ENCODE measurements at places on chromosomes 1 and 21.

DNA sequence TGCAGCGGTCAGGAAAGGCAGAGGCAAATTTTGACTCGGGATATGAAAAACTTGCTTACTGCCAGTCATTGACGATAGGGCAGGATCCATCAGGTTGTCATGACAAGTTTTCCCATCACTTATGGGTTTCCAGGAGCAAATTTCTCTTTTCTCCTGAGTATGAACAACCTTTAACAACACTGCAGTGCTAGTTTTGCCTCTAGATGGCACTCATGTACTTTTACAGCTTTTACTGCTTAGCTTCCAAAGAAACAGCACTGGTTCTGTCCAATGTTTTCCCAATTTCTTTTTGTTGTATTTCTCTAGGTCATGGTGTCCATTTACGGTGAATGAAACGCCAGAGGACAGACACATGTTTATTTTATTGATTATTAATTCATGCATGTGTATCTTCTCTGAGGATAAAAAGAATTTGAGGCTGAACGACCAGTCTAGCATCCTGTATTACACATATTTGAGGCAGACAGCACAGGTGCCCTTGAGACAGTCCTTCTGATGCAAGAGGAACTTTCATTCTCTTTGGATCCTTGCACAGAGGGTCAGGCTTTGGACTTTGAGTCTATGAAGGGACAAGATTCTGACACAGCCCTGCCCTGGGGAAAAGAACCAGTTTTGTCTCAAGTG lies 112.3 kb upstream of the TRABD2B start:
- DNase-seq, result peak; percentile 61

- DNase-seq, result peak; percentile 70
Measured at GRCh38 chr1:198465201-198466144, 75.0 kb downstream of the ATP6V1G3 start.

- no peak for DNase-seq
Measured at GRCh38 chr1:202680586-202681352, 29.5 kb downstream of the SYT2 start.

GRCh38 chr21:26967062-26967913 lies at the start of gene ADAMTS5:
Gene ADAMTS5 (minus strand): TSS chr21:26967088. CDS start chr21:26966391, 697 bp downstream.
- peak; percentile 69 for DNase-seq

- DNase-seq, result peak; percentile 76
Measured at GRCh38 chr1:98277118-98277517, 356.3 kb upstream of the DPYD start.

- DNase-seq, result peak; percentile 92
Measured at GRCh38 chr1:36285443-36286101, 20.6 kb upstream of the SH3D21 start.

DNA sequence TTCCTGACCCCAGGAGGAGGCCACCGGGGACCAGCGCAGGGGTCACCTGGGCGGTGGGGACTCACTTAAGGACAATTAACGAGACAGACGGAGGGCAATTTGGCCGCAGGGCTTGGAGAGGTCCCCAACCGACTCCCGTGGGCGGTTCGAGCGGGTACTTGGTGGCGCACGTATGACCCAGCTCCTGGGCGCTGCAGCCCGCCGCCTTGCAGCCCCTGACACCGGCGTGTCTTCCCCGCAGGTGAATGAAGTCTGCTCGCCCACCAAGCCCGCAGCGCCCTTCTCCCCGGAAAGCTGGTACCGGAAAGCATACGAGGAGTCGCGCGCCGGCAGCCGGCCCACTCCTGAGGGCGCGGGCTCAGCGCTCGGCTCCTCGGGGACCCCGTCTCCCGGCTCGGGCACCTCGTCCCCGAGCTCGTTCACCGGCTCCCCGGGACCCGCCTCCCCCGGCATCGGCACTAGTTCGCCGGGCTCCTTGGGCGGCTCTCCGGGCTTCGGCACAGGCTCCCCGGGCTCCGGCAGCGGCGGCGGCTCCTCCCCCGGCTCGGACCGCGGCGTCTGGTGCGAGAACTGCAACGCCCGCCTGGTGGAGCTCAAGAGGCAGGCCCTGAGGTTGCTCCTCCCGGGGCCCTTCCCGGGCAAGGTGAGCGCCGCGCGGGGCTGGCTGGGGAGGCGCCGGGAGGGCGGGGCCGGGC lies 1.4 kb downstream of the KIF26B start:
- DNase-seq, result peak; percentile 65

GRCh38 chr1:78831731-78832360 lies 174.7 kb downstream of the ADGRL4 start:
- DNase-seq, result peak; percentile 96

- no peak for DNase-seq
Measured at GRCh38 chr1:36559061-36559460, 76.3 kb upstream of the CSF3R start.

GRCh38 chr1:81305997-81306452 lies 494.7 kb upstream of the ADGRL2 start:
- peak; percentile 54 for DNase-seq

- no peak for DNase-seq
Measured at GRCh38 chr1:65265651-65266351, 43.5 kb upstream of the DNAJC6 start.

DNA sequence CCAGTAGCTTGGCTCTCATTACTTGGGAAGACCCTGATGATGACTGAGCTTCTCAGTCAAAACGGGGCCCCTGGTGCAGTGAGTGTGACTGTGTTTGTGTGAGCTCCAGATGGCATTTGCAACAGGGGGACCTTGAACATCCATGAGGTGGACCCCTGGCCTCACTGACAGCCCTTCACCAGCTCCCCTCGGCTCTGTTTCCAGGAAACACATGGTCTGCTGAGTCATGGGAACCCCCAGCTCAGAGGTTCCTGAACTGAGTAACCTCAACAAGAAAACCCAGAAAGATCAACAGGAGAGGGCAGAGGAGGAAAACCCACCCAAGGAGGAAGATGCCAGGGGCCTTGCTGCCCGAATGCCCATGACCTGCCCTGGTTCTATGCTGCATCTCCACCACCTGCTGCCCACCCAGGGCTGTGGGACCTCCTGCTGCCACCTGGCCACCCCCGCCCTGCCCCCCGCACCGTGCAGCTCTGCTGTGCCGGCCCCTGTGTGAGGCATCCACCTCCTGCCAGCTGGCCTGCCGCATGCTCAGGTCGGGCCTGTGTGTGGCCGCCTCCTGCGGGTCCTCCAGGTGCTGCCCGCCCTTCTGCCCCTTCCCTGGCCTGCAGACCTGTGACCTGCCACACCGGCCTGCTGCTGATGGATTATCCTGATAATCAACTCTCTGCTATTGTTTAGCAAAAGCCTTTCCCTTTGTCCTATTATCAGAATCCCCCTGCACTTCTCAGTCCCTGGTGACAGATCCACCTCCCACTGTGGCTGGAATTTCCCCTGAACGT lies 4.2 kb upstream of the KRTAP12-1 start:
- DNase-seq, result no peak

DNA sequence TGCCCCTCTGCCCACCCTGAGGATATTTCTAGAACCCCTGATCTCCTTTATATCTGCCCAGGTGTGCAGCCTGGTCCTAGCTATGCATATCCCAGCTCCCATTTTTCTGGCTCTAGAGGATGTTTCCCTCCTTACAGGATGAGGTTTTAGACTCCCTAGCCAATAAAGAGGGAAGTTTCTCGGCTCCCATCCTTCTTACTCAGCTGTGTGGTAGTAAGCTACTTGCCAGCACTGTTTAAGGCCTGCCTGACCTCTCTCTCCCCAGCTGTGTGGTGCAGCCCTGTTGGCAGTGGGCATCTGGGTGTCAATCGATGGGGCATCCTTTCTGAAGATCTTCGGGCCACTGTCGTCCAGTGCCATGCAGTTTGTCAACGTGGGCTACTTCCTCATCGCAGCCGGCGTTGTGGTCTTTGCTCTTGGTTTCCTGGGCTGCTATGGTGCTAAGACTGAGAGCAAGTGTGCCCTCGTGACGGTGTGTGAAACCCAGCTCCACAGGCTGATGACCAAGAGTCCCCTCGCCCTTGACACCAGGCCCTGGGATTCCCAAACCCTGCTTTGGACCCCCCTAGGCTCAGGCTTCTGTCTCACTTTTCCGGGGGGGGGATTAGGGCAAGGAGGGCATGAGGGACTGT lies 7.8 kb upstream of the P3R3URF start:
- no peak for DNase-seq

DNA sequence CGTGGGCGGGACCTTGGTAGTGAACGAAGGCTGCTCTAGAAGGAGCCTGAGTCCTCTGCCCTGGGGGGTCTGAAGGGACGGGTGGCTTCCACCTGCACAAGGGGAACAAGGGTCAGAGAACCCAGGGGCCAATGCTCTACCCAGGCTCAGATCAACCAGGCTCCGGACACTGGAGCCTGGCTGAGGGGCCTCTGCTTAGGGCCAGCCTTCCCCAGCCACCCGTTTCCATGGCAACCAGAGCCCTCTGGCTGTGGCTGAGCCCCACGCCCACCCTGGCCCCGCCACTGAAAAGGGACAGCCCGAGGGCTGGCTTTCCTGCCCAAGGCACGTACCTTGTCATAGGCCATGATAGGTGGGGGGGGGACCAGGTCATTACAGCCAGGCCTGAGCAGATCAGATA lies 724.6 kb downstream of the PTPRU start:
- DNase-seq, result no peak

DNA sequence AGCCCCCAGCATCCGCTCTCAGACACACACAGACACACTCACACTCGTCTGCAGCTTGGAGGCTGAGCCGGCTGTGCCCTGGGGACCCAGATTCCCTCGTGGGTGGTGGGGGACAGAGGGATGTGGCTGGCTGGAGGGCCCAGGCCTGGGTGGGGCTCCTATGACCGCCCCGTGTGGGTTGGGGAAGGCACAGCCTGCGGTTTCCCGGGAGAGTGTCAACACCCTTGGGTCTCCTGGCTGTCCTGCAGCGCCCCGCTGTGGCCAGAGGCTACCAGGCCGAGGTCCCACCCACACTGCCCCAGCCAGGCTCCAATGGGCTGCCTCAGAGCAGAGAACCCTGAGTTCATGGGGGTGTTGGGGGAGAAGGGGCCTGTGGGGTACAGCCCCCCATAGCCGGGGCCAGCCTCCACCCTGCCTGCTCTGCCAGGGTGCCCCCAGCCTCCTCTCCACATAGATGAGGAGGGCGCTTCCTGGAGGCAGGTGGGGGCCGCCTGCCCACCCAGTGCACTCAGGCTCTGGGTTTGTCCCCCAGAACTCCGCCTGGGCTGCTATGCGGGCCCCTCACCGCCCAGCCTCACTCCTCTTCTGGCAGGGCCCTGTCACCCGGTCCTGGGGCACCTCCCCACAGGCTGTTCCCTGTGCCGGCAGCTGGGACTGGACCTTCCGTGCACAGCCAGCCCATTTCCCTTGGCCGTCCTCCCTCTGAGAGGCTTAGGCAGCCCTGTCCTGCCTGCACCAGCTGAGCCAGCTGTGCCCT lies at the start of gene TTC34:
Gene TTC34 (minus strand): TSS at position 159 of the 757 bp plus-strand sequence. CDS start 866 bp downstream, outside the sequence.
- DNase-seq, result no peak

GRCh38 chr21:35020436-35020835 lies 28.7 kb downstream of the RUNX1 start:
- DNase-seq, result no peak

- no peak for DNase-seq
Measured at GRCh38 chr1:91124989-91125417, 103.2 kb upstream of the ZNF644 start.

DNA sequence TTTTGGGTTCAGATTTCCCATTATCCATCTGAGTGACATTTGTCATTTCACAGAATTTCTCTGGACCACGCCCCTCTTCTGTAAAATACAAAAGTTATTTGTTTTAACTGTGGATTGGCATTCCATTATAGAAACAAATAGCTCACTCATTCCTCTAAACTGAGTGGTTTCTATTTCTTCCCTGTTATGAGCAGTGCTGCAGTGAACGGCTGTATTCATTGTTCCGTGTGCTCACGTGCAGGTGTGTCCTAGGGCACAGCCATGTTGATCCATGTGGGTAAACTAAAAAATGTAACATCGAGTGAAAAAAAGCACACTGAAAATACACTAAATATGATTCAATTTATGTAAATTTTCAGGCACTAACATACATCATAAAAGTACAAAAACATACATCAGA lies 27.0 kb upstream of the IL12RB2 start:
- no peak for DNase-seq

DNA sequence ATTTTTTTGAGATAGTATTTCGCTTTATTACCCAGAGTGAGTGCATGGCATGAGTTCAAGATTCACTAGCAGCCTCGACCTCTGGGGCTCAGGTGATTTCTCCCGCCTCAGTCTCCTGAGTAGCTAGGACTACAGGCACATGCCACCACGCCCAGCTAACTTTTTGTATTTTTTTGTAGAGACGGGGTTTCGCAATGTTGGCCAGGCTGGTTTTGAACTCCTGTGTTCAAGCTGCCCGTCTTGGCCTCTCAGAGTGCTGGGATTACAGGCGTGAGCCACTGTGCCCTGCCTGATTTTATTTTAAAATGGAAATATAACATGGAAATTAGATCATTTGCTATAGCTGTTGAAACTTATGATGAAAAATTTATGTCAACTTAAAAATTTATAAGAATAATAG lies 30.1 kb downstream of the RTCA start:
- no peak for DNase-seq

GRCh38 chr1:96095849-96096612 lies 625.6 kb upstream of the PTBP2 start:
- no peak for DNase-seq

GRCh38 chr1:11417162-11417561 lies 61.8 kb upstream of the DISP3 start:
- DNase-seq, result no peak
